ENCODE measurements at places on chromosomes 5 and 9.

DNA sequence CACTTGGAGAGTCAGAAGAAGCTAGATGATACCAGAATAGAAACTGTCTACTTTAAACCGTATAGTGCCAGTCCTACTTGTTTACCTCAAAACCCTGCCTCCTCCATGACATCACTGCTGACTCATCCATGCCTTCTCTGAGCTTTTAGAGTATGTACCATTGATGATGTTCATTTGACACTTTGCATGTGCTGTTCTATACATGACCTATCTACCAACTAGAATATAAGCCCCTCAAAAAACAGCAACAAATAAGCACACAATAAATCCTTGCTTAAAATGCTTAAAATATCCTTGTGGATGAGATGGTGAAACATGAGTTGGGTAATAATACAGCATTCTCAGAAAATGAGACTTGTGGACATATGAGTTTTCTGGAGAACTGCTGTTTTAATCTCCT lies 2.6 kb downstream of the CTNNAL1 start:
- peak; percentile 33 for DNase-seq

- no peak for DNase-seq
Observed at GRCh38 chr9:27193886-27194285, 84.9 kb downstream of the TEK start.

- no peak for DNase-seq
Observed at GRCh38 chr5:61472172-61472958, 140.3 kb downstream of the ZSWIM6 start.

- no peak for DNase-seq
Observed at GRCh38 chr5:150731669-150732242, 27.1 kb downstream of the DCTN4 start.

DNA sequence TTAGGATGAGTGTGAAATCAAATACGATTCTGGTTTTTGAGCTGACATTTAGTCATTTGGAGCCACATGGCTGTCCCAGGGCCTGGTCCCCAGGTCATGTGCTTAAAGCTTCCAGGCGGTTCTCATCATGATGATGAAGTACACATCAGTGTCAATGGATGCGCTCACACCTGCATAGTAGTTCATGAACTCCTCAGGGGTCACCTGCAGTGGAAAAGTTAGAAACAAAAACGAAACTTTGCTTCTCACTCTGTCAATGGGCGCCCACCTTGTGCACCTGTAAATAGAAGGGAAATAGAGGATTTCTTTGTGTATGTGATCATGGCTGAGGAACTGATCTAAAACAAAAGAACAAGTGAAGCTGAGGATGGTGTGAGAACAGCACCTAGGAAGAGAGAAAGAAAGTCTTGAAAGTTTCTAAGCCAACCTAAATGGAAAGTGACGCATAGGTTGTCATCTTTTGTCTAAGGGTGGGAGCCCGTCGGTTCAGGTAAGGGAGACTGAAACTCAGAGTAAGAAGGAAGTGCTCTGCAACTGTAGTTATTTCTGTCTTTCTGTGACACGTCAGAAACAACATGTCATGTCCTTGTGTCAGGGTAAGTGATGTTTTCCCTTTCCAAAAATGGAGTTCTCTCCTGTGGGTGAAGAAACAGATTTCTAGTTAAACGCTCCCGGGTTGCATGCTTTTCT lies 33.8 kb downstream of the CAPSL start:
- no peak for DNase-seq

DNA sequence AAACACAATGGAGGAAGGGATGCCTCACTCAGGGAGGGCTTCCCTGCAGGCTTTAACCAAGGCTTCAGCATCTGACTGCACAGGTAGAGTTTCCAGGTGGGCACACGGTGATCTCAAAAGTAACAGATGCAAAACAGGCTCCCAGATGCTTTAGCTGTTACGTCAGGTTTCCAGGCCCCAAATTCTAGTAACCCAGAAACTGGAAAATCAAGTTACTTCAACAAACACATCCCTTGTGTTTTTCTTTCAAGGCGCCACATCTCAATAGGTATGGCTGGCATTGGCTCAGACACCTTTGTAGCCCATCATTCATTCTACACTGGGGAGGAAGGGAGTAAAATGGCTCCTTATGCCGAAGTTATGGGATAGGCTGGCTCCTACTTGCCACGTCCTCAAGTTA lies 27.4 kb downstream of the NRG2 start:
- DNase-seq = no peak

- no peak for DNase-seq
Observed at GRCh38 chr5:168372356-168372946, 81.0 kb downstream of the WWC1 start.

DNA sequence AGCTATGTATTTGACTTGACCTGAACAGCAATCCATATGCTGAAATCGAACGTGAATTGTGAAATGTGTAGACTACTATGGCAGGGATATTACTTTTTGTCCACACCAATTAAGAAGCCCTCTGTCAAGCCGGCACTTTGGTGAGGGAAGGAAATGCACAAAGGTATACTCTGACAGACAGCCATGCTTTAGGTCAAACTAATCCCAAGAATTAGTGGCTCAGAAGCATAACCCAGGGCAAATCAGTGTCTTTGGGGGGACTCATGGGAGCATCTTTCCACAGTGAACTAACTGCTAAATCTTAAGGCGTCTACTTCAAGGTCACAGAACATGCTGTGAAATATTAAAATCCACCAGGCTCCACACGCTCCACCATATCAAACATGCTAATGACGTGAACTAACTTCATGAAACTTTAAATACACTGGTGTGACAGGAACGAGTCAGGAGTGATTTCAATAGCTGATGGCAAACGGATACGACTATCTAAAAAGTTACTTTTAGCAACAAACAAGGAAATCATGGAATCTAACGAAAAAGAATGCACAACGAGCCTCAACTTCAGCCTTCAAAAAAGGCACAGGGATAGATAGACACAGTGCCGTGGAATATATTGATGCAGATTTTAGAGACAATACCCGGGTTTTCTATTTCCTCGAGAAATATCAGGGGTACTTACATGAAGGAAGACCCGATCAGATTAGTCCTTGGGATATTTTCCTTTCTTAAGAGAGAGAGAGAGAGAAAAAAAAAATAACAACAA lies 527 bp downstream of the MEF2C start:
- no peak for DNase-seq

DNA sequence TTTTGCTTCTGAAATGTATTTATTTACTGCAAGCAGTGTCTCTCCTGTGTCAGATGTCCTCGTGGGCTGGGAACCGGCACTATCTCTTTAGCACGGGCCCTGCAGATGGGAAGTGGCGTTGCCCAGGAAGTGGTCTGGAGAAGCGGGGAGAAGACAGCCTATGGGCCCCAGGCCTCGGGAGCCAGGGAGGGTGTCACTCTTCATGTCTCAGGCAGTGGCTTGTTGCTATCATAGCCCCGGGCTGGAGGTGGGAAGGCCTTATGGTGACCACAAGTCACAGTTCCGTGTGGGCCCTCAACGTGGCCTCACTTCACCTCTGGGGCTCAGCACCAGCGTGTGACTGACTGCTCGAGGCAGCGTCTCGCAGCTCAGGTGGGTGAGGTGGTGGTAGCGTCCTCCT lies 41.4 kb downstream of the SYK start:
- DNase-seq = no peak

- no peak for DNase-seq
Observed at GRCh38 chr9:114374936-114375335, 12.8 kb downstream of the AKNA start.

DNA sequence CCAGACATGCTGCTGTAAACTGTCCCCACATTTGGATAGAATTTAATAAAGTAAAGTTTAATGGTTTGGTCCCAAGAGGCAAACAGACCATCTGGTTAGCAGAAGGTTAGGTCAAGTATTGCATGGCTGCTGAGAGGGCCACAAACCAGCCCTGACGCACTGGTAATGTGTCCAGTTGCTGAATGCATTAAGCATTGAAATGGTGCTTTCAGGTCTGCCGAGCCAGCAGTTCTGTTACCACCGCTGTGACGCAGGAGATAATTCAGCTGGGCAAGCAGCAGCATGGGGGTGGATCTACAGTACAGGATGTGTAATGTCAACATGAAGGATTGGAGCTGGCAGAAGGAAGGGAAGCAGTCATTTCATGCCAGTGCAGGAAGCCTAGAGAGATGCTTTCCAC lies 16.0 kb downstream of the ZNF462 start:
- DNase-seq = no peak

GRCh38 chr5:3359642-3360041 lies 236.0 kb upstream of the IRX1 start:
- DNase-seq = no peak

GRCh38 chr9:89718651-89719050 lies 113.8 kb downstream of the GADD45G start:
- no peak for DNase-seq

- no peak for DNase-seq
Observed at GRCh38 chr5:168647083-168647482, 67.9 kb upstream of the PANK3 start.

DNA sequence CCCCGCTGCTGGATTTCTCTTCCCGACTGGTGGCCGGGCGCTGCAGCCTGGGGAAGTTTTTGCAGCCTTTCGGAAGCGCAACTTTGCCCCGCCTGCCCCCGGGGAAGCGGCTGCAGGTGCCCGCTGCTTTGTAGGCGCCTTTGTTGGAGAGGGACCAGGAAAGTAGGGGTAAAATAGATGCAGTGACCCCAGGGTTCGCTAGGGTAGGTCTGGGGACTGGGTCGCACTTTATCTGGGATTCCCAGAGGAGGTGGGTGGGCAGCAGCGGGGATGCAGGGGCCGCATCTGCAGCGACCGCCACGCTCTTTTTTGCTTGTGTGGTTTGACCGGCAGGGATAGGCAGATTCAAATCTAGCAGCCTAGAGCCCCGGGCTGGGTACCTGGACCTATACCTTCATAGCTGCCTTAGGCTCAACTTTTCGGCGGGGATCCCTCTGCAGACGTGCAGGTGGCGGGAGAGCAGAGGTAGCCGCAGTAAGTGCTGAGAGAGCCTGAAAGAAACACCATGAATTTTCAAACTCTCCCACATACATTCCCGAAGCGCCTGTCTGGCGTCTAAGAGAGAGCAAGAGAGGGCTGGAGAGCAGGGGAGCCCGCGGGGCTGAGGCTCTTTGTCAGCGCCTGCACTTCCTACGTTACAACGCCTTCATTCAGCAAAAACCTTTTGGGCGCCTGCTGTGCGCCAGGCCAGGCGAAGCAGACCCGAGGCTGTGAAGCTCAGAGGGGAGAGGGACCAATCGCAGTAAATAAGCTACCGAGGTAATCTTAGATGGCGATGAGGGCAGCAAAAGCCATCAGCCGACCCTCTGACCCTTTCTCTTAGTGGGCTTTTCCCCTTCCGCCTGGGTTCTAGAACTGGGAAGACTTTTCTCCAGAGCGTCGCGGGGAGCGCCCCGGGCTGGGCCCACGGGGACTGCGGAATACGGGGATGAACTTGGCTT lies 642 bp downstream of the SV2C start:
- no peak for DNase-seq

DNA sequence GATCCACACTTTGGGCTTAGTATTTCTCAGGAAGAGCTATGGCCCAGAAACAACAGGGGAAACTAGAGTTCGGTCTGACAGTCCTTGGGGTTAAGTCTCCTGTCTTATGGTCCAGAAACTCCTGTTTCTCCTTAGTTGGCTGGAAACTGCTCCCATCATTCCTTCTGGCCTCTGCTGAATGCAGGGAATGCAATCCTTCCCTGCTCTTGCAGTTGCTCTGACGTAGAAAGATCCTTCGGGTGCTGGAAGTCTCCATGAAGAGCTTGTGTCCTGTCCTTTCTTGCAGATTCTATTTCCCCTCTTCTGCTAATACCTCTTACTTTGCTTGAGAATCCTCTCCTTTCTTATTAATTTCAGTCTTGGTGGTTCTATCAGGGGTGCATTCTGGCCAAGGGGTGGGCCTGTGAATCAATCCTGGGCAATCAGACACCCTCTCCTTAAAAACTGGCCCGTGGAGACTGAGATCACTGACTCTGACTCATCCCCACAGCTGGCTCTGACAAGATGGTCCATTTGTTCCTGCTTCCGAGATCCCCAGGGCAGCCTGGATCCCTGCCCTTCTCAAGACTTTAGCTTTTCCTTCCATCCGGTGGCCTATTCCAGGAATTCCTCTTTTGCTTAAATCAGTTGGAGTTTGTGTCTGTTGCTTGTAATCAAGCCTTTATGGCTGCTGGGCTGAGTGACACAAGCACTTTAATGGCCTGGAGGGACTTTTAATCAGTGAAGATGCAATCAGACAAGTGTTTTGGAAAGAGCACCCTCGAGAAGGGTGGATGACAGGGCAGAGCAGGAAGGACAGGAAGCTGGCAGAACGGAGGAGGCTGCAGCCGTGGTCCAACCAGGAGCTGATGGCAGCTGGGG lies 23.7 kb downstream of the PTGS1 start:
- DNase-seq = peak; percentile 67

- no peak for DNase-seq
Observed at GRCh38 chr5:32934529-32934928, 223.4 kb downstream of the NPR3 start.

GRCh38 chr9:137202966-137203365 lies 2.4 kb upstream of the TPRN start:
- no peak for DNase-seq

GRCh38 chr5:1441166-1441865 lies 3.9 kb downstream of the SLC6A3 start:
- no peak for DNase-seq

GRCh38 chr9:7315746-7316145 lies 483.8 kb downstream of the DMAC1 start:
- DNase-seq = no peak
